ENCODE measurements at places on chromosomes 7 and 10.

- no peak for DNase-seq
Measured at GRCh38 chr10:59894114-59894513, 12.2 kb downstream of the CCDC6 start.

DNA sequence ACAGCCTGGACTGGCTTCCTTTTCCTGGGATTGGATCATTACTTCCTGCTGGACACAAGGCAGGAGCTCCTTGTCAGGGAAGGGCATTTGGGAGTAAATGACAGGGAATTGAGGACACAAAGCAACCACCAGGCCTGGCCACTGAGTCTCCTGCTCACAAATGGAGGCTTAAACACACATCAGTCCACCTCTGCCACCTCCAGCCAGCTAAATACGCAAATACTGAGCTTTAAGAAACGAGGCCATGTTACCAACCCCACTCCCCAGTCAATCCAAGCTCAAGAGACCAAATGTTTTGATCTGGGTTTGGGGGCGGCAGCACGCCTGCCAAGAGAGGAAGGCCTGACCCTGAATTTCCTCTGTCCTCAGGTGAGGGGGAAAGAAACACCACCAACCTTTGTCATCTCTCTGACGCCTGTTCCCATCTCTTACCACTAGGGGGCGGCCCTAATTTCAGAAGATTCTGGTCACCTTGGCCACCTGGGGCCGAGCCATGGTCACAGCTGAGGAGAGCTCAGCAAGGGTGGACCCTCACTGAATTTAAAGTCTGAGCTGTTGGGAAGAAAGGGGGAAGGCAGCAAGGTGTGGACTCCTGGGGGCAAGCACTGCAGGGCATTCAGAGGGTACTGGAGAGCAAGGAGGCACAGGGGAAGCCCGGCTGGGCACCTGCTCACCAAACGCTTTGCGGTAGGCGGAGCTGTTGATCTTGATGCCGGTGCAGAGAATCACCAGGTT, 16.5 kb downstream of the AIFM2 start:
- DNase-seq = peak; percentile 29

DNA sequence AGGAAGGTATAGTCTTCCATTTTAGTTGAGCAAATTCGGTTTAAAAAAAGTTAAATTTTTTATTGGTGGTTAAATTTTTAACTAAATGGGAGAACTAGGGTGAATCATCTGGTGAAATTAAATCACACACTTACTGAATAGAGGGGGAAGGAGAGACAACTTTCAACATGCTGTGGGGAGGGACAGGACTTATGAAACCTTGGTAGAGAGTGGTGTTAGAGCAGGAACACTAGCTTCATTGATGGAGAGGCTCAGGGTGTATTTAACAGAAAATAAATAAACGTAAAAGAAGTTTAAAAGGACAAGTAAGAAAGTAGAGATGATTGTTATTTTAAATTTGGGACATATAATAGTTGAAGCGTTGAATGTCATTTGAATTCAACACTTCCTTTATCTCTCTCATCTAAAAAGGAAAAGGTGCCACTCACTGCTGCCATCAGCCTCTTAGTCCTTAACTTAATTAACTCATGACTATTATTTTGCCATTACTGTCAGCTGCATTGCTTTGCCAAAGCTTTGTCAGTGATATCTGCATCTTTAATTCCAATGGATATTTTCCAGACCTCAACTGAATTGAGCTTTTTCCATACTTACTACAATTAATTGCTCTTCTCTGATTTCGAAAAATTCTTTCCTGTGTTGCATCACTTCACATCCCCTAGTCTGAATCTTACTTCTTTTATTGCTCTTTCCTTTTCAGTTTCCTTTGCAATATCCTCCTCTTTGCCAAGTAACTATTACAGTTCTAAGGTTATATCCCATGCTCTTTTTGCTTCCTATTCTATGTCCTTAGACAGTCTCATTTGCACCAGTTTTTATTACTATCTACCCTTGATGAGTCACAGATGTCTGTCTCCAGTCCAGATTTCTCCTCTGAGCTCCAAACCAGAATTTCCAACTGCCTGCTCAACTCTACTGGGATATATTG, 71.7 kb downstream of the GNAT3 start:
- no peak for DNase-seq

DNA sequence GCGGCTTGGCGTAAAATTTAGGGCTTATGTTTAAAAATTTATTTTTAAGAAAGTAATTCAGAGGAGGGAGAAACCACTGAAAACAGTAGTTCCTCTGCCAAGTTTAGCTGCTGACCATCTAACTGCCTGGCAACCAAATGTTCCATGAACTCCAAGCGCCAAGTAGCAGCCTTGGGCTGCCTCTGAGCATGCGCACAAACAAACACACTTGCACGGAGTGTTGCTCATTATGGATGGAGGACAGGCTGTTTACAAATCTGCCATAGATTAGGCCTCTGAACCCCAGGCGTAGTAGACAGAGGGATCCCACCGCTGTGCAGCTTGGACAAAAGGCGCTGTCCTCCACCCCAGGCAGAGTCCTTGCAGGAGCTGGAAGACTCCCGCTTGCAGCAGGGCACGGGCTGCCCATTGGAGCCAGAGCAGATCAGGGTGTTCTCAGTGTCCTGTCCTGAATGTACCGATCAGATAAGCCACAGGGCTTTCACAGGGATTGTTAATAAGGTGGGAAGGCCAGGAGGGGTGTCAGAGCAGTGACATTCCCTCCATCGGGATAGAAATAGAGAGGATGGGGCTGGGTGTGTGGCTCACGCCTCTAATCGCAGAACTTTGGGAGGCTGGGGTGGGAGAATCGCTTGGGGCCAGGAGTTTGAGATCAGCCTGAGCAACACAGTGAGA, 47.7 kb upstream of the LYZL1 start:
- no peak for DNase-seq

GRCh38 chr10:91307489-91307888, 87.0 kb downstream of the PCGF5 start:
- no peak for DNase-seq

- no peak for DNase-seq
Measured at GRCh38 chr7:77308792-77309191, 107.4 kb downstream of the GSAP start.

DNA sequence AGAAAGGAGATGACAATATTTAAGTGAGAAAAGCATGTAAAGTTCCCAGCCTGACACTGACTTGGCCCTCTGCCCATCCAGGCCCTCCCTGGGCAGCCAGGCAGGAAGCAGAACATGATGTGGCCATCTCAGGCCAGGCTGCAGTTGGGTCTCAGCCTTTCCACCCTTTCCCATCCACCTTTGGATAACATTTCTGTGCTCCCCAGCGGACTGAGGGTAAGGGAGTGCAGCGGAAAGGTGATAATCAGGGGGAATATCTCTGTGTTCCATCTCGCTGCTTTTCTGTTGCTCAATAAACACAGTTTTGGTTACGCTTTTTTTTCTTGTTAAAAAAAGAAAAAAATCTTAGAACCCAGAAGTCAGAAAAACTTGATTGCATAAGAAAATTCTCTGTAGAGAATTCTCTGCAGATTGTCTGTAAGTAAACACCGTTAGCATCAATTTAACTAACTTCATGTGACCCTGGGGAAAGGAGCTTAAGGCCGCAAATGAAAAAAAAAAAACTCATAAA, 37.2 kb upstream of the TARP start:
- DNase-seq = no peak

GRCh38 chr7:48506569-48506968, 335.3 kb downstream of the ABCA13 start:
- no peak for DNase-seq

DNA sequence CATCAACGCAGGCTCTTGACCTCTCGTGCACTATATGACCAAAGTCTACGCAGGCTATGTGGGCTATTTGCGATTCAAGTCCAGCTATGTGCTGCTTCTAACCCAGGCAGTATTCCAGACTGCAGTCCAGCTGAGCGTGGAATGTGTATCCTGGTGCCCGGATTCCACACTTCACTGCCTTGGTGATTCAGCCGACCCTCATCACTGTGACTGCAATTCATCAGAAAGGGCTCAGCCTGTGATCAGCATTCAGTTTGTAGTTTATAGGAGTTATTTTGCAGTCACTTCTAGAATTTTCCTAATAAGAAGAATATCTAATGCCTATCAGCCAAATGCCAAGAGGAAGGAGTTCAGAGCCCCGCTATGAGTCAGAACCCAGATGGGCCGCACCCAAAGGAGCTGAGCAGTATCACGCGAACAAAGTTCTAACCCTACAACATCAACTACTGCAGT, 119.8 kb upstream of the LANCL2 start:
- no peak for DNase-seq

DNA sequence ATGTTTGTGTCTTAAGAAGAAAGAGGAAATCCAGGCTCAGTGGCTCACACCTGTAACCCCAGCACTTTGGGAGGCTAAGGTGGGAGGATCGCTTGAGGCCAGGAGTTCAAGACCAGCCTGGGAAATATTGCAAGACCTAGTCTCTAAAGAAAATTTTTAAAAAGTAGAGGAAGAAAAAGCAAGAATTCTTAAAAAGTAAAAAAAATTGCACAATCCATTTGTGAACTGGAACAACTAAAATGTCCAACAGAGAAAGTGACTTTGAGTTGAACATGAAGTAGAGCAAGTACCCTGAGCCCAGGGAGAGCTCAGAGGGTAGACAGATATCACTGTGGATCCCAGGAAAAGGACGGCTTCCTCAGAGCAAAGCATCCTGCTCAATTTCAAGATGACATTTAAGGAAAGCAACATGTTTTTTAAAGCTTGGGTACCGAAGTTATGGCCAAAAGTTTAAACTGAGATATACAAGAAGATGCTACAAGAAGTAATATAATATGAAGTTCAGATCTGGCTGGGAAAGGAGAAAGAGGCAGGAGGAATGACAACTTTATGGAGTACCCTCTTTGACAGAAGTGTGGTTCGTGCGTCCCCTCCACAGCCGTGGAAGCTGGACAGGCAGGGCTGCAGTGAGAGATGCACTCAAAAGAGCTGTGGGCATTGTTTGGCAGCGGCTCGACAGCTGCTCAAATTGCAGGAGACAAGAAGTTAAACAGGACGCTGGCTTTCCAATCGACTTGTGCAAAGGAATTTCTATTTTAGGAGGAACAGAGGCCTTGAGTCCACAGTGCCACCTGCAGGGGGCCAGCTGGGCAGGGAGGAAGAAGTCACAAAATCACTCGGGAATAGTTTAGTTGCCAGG, 201.3 kb downstream of the JCAD start:
- DNase-seq = no peak

GRCh38 chr7:11689096-11689495, 142.9 kb downstream of the THSD7A start:
- DNase-seq = no peak

- DNase-seq = no peak
Measured at GRCh38 chr7:148108381-148108780, 482.2 kb upstream of the C7orf33 start.

DNA sequence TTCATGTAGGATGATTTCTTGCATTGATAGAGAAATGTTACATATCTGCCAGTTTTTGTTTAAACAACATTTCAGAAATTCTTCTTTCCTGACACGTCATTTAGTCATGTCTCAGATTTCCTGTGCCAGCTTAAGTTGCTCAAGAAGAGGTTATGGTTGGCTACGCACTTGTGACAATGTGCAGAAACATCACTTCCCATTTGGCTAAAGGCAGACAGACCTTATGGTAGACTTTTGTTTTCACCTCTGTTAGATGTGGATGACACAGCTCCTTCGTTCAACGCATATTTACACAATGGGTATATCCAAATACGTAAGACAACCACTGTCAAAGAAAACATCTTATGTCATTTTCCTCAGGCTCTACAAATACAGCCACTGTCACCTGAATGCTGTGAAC, 125.8 kb downstream of the DOCK4 start:
- DNase-seq = no peak

DNA sequence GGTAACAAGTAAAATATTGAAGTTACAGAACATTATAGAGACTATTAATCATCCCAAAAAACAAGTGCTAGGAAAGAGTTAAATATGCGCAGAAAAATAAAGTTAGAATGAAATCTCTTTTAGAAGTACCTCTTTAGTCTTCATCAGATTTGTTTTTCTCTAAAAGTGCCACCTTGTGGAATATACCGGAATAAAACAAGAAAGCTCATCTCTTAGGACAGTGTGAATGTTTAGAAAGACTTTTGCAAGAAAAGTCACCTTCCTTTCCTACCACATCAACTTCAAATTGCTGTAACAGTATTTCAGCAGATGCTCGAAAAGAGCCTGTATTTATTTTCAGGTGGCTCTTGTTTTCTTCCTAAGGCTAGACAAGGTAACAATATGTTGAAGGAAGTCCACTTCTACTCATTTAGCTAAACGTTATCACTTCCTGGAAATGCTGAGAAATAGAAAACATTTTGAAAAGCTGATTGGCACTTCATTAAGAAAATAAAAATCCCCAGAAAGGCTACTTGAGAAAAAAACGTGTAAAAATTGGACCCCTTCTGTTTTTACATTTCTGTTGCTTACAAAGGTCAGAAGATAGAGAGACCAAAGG, 19.8 kb upstream of the FAM133B start:
- no peak for DNase-seq

GRCh38 chr10:28429573-28430216, 103.2 kb upstream of the WAC start:
- no peak for DNase-seq

- no peak for DNase-seq
Measured at GRCh38 chr7:64174941-64175340, 32.1 kb upstream of the ZNF735 start.

- no peak for DNase-seq
Measured at GRCh38 chr10:32893434-32893833, 64.6 kb downstream of the ITGB1 start.

- DNase-seq = no peak
Measured at GRCh38 chr10:103053659-103054581, 135.8 kb downstream of the CNNM2 start.

DNA sequence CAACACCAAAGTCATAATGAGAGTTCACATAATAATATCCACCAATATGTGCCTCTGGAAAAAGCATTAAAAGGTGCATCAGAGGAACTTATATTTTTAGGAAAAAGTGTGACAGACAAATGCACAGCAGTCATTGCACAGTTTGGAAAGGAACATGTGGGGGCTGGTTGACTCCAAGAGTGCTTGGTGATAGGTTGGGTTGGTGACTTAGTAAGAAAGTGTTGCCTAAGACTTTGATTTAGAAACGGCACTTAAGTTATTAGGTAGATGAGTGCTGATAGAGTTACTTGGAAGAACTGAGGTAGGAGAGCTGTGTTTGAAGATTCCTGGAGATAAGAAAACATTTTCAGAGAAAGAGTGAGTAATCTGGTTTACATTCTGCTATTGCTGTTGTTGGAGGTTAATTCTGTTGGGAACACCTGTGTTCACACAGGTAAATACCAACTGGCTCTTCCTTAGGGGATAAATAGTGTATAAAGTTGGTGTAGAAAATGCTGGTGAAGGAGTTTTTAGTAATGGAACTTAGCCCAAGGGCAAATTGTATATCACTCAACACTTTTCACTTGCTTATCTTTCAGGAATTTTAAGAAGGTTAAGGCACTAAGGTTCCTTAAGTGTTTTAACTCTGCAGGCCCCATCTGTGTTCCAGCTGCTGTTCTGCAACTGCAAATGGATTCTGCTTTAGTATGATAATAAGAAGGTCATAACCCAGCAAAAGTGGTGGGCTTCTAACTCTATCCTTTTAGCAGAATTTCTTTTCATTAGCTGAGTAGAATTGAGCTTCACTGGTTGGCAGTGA, 196.1 kb downstream of the NSUN6 start:
- DNase-seq = no peak

Measured in stimulated activated CD8-positive, alpha-beta memory T cell treated with anti-CD3 and anti-CD28 coated beads, Interleukin-4, amount 100 ng/mL, for 4 hours (primary cell).